GM10248 (cell line): ENCODE measurements at places on chromosomes 4 and X.

DNA sequence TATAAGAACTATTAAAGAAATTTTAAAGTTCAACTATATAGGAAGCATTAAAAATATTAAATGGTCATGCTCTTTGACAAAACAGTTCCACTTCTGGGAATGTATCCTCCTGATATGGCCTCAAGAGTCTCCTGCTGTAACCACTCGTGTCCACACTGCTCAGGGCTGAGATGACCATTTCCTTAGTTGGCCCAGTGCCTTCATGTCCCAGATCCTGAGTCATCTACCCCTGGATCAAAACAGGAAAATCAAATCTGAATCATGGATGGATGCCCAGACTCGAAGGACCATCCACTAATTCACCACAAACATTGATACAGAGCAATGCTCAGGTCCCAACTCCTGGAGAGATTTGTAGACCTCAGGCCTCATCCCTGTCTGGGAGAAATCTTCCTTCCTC lies 44.7 kb downstream of the GPRASP3 start:
- DNase-seq = no peak

DNA sequence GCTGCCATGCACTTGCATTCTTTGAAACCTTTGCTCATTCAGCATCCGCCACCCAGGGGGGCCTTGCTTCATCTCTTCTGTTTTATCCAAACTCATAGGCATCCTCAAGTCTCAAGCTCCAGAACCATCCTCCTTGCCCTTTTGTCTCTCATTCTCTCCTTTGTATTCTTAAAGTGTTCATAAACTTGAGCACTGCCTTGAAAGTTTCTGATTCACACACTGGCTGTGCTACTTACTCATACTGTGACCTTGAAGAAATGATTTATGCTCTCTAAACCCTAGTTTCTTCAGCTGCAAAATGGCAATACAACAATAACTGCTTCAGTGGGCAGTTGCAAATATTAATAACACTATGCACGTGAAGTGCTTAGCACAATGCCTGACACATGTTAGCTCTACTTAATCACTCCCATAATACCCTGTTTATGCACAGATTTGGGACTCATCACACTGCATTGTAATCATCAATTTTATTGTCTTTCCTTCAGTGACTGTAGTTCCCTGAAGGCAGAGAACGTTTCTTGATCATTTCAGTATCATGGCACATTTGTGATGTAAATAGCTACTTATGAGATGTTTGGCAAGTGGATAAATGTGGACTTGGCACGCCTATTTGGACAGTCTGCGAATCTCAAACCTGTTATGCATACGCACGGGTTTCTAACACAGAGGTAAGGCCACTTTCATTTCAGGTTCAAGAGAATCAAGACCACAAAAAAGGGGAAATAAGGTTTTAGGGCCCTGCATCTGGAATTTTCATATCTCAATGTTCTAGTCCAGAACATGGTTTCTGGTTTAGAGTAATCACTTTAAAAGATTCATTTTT lies 291.0 kb downstream of the LDB2 start:
- no peak for DNase-seq

DNA sequence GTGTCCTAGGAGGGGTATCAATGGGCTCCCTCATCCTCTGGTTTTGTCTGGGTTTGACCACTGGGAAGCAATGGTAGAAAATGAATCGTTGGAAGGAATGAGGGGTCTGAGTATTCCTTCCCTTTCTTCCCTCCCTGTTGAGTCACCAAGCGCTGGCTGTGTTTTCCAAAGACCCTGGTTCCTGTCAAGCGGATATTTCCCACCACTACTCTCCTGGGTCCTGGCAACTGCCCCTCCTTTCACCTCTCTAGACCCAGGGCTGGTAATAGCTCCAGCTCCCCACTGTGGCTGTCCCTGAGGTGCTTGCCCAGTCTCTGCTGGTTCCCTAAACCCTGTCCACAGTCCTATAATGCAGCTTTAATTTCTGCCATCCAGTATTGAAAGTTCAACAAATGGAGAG lies 22.2 kb downstream of the SMIM43 start:
- DNase-seq = no peak

GRCh38 chr4:33226133-33226532 lies 2506.0 kb downstream of the PCDH7 start:
- no peak for DNase-seq

DNA sequence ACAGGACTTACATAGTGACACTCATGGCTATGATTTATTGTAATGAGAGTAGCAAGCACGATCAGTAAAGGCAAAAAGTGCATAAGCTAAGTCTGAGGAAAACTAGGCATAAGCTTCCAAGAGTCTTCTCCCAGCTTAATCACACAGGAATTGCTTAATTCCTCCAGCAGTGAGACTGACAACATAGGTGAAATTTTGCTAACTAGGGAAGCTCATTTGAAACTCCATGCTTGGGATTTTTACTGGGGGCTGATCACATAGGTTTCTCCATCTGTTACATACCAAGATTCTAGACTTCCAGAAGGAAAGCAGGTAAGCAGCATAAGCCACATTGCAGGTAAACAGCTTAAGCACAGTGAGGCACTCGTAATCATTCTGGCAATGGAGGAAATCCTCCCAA lies 71.8 kb upstream of the FHDC1 start:
- DNase-seq = no peak

GRCh38 chr4:172871381-172871780 lies 297.2 kb upstream of the GALNT7 start:
- no peak for DNase-seq

GRCh38 chr4:91630764-91631163 lies 673.0 kb upstream of the GRID2 start:
- DNase-seq = no peak

GRCh38 chr4:6270636-6271121 lies 1.0 kb downstream of the WFS1 start:
- DNase-seq = no peak

- no peak for DNase-seq
These were observed 117.0 kb downstream of the SPOCK3 start for GRCh38 chr4:167117273-167117672.

DNA sequence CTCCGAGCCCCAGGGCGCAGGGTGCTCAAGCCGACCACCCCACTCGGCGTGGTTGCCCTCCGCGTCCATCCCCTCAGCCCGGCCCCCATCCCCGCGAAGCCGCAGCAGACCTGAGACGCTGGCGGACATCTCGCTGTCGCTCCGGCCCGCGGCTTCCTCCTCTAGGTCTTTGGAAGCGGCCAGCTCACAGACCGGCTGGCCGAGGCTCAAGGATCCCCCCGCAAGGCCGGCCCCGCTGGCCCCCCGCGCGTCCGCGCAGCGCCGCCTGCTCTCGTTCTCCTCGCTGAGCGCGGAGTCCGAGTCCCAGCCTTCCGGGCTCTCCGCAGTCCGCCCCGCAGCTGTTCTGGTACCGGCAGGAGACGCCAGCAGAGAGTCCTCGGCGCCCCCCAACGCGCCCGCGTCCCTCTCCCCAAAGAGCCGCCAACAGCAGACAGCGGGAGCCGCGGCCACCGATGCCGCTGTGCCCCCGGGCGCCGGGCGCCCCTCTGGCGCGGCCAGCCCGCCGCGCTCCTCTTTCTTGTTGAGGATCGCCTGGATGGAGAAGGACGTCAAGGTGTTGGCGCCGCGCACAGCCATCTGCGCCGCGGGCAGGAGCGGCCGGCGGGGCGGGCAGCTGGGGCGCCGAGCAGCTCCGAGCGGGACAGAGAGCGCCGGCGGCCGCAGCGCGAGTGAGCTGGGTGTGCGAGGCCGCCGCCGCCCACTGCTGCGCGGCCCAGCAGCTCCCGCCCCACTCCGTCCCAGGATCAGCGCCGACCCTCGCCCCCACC lies at the start of gene NKX3-2:
Gene NKX3-2, minus strand, starts transcription at position 670 of the 767 bp plus-strand sequence. Its CDS starts 94 bp downstream, at position 576.
- peak; percentile 28 for DNase-seq

DNA sequence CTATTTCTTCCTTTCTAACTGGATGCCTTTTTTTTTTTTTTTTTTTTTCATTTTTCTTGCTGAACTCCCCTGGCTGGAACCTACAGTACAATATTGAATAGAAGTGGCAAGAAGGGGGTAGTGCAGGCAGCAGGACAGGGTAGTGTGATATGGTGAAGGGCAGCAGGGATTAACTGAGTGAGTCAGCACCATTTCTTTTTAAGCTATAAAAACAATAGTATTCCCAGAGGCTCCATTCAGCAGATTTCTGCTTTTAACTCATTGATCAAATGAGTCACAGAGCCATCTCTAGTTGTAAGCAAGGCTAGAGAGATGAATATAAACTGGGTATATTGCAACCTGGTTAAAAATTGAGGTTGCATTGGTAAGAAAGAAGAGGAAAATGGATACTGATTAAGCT lies 53.6 kb upstream of the SETD7 start:
- DNase-seq = no peak

DNA sequence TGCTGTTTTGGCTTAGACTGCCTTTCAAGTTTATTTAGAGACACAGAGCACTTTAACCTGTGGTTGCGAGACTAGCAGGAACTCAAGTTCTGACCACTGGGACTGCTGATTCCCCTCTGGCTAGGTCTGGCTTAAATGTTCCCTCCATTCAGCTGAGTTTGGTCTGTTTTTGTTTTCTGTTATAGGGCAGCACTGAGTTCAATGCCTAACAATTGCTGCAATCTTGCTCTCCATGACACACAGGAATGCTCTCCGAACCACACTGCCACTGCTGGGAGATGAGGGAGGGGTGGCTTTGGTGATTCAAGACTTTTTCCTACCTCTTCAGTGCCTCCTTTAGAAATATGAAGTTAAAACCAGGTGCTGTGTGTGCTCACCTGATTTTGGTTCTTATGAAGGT lies 106.3 kb upstream of the EOLA2 start:
- DNase-seq = no peak

DNA sequence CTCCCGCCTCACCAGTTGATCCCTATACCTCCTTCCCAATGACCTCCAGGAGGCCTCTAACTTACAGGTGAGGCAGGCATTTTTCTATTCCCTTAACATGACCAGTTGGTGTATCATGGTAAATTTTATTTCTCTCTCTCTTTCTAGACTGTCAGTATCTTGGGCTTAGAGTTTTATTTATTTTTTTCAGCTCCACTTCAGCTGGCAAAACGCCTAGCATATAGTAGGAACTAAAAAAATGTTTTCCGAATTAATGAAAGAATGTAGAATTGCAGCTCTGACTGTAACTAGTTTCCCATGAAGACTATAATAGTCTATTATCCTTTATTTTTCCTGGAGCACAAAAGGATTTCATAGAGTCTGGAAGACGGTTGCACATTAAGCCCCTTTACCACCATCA lies 84.8 kb downstream of the PDE5A start:
- DNase-seq = no peak

- DNase-seq = no peak
These were observed 250.9 kb upstream of the RPS6KA3 start for GRCh38 chrX:20517565-20517964.

DNA sequence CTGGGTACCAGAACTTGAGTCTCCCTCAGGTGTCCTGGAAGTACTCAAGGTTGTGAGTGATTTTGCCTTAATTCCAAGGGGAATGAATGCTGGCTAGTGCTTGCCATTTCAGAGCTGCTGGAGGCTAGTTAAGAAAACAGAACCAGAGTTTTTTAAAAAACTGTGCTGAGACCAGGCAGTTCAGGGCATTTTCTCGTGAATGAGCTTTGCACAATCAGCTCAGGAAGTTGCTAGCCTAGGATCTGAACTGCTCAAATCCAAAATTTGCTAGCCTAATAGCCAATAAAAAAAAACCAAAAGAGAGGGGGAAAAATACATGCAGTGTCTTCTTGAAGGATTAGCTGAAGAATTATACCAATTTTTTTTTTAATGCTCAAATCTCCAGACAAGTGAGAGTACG lies 292.7 kb downstream of the FBXW7 start:
- DNase-seq = no peak

DNA sequence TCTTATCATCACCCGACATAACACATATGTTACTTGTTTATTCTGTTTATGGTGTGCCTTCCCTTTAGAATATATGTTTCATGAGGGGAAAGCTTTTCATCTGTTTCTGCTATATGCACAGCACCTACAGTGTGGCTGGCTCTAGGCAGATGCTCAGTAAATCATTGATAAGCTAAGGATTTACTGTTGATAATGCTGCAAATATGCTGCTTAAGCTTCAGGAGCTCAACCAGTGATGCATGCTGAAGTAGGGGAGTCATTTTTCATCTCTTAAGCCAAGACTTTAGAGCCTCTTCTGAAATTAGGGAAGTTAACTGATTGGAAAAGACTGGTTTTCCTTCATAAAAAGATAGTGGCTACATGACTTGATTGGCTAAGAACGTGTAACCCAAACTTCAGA lies 16.4 kb downstream of the FAT4 start:
- DNase-seq = no peak

GRCh38 chr4:96131186-96131585 lies 291.3 kb downstream of the PDHA2 start:
- no peak for DNase-seq

DNA sequence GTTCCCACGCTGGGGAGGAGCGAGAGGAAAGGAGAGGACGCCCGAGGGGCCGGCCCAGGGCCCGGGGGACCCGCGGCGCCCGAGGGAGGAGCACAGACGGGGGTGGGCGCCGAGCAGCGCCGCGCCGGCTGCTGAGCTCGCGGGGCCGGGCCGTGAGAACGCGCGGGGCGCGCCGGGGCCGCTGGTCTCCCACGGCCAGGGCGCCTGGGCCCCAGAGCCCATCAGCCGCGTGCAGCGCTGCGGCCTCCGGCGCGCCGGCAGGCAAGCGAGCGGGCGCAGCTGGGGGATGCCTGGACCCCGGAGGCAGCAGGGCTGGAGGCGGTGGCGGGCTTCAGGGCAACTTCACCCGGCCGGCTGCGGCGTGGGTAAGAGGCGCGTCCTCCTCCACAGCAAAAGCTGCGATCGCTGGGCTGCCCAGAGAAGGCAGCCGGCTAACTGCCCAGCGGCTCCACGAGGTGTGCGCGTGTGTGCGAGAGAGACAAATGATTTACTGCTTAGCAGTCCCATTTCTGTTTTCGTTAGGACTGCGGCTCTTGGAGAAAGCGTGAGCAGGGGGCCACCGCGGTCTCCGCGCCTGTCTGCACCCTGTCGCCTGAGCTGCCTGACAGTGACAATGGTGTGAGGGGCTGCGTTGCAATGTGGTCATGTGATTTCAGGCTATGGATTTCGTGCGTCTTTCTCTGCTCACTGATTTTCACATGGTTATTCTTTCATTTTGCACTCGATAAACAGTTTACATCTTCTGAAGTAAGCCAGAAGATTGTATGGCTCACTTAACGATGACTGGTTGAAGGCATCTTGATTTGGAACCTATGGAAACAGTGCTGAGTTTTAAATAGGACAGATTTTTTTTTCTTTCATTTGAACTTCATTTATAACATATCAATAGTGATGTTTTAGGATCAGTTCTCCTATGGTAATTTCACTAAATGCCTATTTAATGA lies 1.2 kb downstream of the GUCY1A1 start:
- peak; percentile 67 for DNase-seq

DNA sequence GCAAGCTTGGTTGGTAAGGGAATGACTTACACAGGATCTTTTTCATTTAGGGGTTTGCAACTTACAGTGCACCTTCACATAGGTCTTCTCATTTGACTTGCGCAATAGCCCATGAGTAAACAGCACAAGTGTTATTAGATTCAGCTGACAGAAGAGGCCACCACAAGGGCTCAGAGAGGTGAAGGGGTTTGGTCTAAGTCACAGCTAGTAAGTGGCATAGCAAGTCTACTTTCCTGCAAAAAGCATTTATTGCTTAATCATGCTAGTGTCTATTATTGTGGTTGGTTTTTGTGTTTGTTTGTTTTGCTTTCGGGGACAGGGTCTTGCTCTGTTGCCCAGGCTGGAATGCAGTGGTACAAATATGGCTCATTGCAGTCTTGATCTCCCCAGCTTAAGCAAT lies 83.3 kb downstream of the SPRY1 start:
- no peak for DNase-seq
